ENCODE measurements at places on chromosomes 1 and 21.
A peak's percentile ranks its signal among the peaks of the same experiment; 100 is the strongest.

DNA sequence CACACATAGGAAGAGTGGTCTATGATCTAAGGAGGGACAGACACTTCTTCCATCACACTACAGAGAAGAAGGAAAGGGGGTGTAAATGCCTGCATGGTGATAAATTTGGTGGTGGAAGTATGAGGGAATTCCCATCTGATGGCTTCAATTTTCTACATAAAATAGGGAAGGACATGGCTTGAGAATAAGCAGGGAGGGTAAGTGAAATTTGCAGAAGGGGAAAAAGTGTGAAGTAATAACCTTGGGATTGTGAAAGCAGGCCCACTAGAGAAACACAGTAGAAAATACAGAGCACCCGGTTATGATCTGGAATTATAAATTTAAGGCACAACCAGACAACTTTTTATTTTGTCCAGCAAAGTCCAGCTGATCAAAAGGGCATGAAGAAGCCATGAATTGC is 22.7 kb upstream of the HIVEP3 start:
- no peak for DNase-seq

DNA sequence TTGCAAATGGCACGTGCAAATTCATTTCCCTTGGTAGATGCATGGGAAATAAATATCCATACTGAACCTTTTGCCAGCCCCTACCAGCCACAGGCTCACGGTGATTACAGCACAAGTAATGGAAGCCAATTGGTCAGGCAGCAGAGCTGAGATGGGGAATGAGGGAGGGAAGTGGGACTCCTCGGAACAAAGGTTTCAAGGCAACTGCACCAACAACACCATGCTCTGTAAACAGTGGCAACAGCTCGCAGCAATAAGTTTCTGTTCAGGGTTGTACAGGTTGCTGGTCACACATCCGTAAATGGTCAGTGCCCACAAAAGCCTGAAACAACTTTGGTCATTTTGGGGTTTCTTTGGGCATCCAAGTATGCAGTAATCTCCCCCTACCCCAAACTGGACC is 62.7 kb upstream of the LPGAT1 start:
- no peak for DNase-seq

GRCh38 chr1:232090816-232091215 is 464.2 kb downstream of the DISC1 start:
- DNase-seq: no peak

DNA sequence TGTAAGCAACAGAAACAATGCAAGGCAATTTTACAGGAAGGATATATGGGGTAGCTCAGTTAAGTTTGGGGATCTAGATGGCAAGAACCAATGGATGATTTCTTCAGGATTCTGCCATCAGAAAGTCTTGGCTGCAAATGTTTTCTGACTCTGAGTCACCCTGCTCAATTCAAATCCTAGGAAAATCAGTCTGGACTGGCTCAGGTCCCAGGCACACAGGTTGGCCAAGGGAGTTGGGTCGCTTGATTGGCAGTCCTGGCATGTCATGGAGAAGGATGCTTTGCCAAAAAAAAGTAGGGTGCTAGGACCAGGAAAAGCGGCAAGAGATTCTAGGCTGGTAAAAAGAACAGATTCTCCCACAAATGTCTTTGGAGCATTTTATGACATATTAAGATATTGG is 28.9 kb upstream of the S1PR1 start:
- DNase-seq: no peak

GRCh38 chr1:9253004-9253403 is 18.4 kb downstream of the H6PD start:
- no peak for DNase-seq

GRCh38 chr1:113684153-113684541 is 75.1 kb downstream of the PHTF1 start:
- DNase-seq: peak; percentile 82

GRCh38 chr1:39204441-39205081 is at the start of gene MACF1:
MACF1 (plus strand) TSS chr1:39204695; CDS start chr1:39205023, 328 bp downstream.
- peak; percentile 85 for DNase-seq

DNA sequence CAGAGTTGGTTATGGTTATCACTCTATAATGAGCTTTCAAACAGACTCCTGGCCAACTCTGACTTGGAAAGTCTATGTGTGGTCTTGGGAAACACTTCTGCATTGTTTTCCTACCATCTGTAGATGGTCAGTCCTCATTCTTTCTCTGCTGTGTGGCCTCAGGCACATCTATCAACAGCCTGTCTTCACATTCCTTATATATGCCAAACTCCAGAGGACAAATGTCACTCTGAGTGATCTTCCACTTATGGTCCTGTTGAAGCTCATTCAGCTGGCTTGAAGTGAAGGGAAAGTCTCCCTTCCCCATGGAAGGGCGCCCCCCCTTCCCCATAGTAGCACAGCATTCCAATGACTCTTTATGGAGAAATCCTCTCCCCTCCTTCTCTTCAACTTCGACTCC is 58.7 kb downstream of the VANGL2 start:
- DNase-seq: no peak

GRCh38 chr1:26555550-26555981 is 26.0 kb downstream of the RPS6KA1 start:
- no peak for DNase-seq

DNA sequence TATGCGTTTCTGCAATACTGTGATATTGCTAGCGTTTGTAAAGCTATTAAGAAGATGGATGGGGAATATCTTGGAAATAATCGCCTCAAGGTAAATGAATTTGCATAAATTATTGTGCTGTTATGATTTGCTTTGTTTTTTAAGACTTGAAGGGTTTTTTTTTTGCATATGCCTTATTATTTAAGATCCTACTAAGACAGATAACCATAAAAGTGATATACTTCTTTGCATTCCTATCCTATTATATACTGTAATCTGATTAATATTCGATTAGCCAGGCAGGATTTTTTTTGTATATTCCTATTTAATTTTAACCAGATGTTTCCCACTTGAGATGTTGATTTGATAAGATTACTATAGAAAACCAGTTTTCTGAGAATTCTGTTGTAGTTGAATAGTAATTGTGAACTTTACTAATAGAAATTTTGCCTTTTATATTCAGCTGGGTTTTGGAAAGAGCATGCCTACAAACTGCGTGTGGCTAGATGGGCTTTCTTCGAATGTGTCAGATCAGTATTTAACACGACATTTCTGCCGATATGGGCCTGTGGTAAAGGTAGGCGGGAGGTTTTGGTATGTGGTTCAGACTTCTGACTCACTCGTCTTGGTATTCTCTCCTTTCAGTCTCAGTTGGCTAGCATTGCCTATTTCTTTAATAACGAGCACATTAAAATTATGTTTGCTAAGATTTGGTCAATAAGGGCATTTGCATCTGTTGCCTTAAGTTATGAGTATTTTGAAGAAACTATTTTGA is 56.8 kb downstream of the ZBTB17 start:
- DNase-seq: peak; percentile 51

DNA sequence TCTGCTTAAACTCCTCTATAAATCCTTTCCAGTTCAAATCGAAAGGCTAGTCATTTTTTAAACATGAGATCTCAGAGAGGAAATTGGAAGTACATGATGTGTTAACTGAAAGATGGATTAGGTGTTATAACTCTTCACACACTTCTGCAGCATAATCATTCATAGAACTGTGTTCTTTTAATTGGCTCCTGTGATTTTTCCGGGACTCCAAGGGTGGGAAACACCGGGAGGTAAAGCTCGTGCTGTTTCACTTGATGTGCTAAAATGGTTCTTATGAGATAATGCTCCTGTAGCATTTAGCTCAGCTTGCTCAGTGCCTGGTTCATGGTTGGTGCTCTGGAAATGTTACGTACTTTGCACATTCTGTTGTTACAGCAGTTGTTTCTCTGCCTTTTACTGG is 40.2 kb downstream of the CC2D1B start:
- DNase-seq: no peak

DNA sequence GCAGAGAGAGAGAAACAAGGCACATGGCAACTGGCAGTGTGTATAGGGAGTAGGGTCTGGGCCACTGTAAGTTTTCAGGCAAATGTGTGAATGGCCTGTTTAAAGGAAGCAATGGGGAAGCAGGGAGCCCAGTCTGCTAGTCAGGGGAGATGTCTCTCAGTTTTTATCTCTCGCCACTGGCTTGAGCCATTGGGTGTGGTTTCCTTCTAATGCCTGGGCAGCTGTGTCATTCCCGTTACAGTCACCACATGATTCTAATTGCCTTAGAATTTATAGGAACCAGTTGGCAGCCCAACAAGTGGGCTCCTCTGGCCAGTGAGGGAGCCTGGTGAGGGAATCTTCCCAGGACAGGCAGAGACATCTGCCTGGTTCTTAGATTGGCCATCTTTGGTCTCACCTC is 182.4 kb downstream of the DISC1 start:
- DNase-seq: peak; percentile 95

DNA sequence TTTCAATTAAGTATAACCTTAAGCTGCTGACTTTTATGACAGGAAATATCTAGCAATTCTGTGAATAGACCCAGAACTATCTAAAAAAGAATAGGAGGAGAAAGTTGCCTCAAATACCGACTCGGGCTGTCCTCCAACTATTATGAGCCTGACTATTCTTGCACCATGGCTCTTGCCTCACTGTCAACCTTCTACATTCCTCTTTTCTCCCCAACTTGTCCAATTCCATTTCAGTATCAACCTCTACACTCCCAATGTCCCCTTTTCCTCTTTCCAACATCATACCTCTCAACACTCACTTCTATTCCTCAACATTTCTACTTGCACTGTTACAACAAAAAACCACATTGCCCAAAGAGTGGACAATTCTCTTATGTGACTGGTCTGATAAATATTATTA is 2.3 kb downstream of the ZZZ3 start:
- DNase-seq: no peak

GRCh38 chr1:228987286-228987685 is 252.0 kb downstream of the RHOU start:
- no peak for DNase-seq

DNA sequence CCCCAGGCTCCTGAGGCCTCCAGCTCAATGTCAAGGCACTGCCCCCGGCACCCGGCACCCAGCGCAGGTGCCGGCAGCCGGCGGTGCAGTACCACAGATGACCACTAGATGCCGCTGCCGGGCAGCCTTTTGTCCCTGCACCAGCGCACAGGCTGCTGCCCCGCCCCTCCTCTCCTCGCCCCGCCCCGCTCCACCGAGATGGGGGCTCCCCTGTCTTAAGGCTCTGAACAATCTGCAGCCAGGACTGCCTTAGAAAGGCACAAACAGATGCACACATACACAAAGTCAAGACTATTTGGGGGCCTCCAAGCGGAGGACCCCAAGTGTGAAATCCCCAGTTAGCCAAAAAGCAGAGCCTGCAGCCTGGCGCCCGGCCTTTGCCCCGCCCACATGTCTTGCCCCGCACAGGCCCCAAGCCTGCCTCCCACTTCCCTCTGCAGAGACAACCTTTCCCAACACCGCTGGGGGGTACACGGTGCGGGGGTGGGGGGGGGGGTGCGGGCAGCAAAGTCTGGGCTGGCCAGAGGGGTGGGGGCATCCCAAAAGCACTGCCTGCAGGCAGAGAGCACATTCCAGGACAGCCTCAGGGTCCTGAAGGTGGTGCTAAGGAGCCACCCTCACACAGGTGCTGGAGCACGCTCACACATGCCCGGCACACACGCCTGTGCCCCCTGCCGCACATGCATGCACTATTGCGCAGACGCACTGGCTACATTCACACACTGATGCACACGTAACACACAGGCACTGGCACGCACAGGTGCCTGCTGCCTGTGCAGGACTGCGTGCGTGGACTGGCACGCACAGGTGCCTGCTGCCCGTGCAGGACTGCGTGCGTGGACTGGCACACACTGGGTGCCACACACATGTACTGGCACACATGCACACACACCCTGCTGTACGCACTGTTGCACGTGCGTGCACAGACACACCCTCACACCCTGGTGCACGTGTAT is 37.1 kb downstream of the ARHGEF16 start:
- peak; percentile 48 for DNase-seq

GRCh38 chr1:29513357-29513756 is 277.0 kb downstream of the PTPRU start:
- DNase-seq: peak; percentile 73

DNA sequence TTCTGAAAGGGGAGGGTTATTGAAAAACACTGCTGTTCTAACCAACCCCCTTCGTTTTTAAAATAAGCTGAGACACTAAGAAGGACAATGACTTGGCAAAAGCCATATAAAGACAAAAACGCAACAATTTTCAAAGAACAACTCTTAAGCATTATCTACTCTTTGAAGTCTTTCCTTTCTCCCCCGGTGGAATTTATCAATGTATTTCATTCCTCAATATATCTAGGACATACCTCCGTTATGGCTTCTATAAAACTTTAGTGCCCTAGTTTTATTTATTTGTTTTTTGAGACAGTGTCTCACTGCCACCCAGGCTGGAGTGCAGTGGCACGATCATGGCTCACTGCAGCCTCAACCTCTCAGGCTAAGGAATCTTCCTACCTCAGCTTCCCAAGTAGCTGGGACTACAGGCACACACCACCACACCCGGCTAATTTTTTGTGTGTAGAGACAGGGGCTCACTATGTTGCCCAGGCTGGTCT is 3.2 kb downstream of the NRDC start:
- DNase-seq: no peak

- no peak for DNase-seq
Measured at GRCh38 chr1:8217011-8217711, 100.8 kb upstream of the SLC45A1 start.

DNA sequence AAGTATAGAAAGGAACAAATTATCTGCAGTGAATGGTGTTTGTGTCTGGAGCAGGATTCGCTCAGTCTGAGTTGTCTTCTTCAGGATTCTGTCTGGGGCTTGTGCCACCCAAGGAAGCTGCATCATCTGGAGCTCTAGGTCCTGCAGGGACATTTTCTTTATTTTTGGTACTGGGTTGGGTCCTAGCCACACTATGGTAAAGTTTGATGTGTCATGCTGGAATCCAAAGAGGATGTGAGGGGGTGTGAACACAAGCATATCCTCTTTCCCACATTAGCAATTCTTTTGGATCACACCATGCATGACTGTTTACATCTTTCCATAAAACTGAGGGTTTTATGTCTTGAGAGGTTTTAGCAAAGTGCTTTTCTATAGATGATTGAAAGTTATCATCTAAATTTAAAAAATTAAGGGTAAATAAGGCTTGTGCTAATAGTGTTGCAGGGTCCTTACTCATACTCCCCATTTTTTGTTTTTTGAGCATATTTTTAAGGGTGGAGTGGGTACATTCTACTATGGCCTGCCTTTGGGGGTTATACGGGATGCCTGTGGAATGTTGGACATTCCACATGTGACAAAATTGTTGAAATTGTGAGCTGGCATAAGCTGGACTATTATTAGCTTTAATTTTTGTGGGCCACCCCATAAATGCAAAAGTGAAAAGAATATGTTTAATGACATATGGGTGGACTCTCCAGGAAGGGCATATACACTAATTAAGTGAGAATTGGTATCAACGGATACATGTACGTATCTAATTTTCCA is 152.0 kb upstream of the HMCN1 start:
- DNase-seq: no peak

All from myocyte (in vitro differentiated cells).